ENCODE measurements at places on chromosomes 2 and 18.
A peak's percentile ranks its signal among the peaks of the same experiment; 100 is the strongest.

DNA sequence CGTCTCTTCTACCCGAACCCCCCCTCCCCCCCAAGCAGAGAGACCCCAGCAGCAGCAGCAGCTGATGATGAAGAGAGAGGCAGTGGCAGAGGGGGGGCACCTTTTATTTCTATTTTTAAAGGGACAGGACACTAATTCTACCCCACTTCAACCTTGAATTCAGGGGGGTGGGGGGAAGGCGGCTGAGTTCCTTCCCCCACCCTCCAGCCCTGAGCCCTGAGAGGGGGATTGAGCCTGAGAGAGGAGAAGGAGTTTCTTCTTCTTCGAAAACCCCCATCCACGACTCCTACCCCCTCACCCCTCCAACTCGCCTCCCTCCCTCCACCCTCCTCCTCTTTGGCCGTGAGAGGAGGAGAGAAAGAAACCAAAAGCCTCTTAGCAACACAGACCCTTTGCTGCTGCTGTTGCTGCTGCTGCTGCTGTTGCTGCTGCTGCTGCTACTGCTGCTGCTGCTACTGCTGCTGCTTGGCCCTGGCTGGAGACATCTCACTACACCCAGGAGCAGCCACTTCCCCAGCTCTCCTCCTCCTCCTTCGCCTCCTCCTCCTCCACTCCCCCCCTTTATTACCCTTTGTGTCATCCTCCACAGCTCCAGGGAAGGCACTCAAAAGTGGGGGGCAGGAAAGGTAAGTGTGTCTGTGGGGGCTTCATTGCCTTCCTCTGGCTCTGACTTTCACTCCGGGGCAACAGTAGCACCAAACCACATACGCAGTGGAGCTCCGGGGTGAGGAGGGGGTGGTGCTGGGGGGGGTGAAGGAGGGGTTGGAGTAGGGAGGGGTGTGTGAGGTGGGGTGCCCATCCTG lies at the start of gene MBD5:
Gene MBD5, plus strand, starts transcription at position 33 of the 803 bp plus-strand sequence.
- DNase-seq, result peak; percentile 50

DNA sequence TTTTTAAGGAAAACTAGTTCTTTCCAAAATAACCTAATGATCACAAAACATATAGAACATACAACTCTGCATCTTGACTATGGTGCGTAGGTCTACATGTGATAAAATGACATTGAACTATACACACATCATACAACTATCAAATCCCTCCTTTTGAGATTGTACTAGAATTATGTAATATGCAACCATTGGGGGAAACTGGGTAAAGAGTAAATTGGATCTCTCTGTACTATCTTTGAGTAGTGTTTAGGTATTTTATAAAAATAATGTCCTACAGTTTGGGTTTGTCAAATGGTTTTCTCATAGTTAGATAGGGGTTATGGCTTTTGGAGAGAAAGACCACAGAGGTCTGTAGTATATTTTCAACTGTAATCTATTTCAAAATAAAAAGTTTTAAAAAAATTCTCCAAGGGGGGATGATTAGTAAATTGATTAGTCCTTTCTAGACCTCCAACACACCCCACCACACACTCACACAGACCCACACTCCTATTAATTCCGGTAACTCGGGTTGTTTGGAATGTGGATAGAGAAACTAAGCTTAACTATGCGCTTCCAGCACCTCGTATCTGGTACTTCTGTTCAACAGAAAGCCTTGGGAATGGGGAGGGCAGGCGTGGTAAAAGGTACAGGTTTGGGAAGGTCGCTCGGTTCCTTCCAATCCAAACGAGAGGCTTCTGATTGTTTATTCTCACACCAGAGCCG lies 695 bp upstream of the BIRC6 start:
- DNase-seq, result no peak

DNA sequence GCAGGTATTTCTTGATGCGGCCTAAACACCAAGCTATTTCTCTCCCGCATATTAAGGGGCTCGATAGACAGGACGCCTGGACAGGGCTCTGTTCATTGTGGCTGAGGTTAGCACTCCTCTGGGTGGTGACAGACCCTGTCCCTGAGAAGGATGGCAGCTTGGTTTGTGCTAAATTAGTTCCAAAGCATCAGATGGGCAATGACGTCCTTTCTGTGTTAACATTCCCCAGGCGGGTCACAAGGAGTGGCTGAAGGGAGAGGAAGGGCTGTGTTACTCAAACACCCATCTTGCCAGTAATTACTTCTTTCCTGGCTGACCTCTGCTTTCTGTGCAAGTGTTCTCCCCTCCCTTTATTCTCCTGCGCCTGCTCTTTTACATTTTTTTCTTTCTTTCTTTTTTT lies 75.0 kb downstream of the TMEM247 start:
- no peak for DNase-seq

DNA sequence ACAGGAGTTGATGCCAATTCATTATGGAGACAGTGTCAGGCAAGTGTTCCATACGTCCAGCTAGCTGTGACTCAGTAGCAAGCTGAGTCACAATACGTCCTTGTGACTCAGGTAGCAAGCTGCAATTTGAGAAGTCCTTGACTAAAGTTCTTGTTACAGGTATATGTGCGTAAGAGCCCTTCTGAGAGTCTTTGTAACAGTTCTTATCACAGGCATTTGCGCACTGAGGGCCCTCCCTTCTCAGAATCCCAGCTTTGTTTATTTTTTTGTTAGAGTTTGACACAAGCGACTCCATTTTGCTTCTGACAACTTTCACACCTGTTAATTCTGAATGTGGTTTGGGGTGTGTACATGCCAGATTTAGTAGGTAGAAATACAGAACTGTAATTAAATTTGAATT lies 20.1 kb upstream of the ACMSD start:
- no peak for DNase-seq

DNA sequence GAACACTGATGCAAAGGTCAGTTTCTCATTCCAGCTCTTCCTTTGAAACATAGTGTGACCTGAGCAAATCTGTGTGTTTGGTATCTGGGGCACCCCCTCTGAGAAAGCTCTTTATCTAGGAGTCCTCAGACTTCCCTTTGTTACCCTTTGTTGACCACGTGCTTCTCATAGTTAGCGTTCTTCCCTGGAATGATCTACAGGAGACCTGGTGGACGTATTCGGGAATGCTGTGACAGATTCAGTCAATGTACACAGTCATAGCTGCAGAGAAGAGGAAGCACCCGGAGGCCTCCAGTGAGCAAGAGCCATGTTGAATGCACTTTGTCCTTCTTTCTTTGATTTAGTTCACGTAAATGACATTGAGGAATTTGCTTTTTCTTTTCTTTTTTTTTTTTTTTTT lies 10.7 kb upstream of the CHMP1B start:
- no peak for DNase-seq

GRCh38 chr2:85468704-85469349 lies 50.3 kb downstream of the SH2D6 start:
- no peak for DNase-seq

DNA sequence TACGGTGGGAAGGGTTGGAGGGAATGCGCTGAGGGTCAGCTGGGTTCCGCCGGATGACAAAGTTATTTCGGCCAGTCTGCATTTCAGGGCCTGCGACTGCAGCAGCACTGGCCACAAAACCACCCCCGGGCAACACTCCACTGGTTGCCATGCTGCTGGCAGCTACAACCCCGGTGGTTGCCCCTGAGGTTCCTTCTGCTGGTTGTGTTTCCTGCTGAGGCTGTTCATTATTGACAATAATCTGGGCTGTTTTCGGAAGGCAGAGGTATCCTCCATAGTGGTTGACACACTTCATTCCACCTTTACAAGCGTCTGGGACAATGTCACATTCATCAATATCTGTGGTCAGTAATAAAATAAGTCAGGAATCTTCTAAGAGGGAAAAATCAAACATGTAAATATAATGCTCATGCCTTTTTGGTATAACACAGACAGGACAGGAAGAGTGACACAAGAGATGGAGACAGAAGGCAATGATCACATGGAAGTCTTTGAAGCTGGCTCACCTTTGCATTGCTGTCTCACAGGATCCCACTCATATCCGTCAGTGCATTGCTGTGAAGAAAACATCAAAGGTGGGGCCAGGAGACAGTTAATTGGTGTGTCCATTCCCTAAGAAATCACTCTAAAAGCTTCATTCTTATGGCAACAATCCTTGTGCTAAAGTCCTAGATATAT lies 5.7 kb downstream of the EFEMP1 start:
- DNase-seq, result no peak

DNA sequence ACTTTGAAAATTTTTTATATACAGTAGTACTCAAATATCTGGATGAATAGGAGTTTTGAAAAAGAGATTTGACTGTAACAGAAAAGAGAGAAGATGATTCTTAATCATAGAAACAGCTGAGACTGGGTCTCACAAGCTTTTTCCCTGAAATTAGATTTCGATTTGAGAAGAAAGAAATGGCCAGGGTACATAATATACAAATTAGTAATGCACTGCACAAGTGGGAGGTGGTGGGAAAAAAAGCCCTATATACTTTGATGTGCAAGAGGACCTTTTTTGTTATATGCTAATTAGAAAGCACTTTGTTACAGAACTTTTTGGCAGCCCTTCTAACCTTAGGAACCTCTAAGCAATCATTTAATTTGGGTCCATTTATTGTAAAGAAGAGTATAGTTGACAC lies 62.9 kb downstream of the EML4 start:
- no peak for DNase-seq

DNA sequence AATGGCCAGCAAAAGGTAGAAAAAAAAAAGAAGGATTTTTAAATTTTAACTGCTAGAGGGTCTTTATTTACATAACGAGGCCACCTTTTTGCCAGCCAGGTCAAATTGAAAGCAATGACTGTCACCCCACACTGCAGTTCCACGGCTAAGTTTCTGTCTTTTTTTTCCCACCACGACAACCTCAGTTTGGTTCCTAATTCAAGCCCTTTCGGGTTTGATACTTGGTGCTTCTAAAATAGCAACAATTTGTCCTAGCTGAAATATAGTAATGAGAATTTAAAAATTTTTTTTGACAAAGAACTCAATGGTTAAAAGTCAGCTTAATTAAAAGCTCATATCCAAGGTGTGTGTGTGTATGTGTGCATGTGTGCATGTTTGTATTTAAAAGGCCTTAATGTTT lies 16.4 kb upstream of the NMS start:
- no peak for DNase-seq

DNA sequence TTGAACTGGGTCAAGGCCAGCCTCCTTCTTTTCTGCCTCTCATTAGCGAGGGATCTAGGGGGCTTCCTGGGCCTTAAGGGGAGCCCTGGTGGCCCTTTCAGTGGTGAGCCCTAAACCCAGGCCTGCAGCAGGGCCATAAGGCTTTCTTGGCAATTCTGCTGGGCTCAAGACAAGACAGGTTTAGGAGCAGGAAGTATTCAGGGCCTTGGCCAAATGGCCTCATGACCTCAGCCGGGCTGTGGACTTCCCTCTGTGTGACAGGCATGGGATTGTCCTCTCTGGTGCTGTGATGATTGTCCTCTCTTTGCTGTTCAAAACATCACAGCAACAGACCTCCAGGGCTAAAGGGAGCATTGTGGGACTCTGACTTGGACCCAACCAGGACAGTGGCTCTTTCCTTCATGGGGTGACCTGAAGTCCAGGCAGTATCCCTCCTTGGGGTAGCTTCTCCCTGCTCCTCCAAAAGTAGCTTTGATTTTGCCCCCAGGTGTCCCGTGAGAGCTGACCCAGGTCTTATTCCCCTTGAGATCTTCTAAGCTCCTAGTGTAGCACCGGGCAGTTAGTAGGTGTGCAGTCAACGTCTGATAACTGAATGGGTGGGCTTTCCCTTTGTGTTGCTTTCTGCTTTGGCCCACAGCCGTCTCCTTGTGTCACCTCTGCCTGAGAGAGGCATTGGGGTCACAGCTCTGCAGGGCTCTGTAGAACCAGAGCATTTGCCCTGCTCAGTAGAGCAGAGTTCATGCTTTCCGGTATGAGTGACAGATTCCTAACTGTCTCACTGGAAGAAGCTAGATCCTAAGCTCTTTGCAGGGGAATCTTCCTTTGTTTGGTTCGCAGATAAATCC lies 14.7 kb downstream of the FOSL2 start:
- DNase-seq, result no peak

DNA sequence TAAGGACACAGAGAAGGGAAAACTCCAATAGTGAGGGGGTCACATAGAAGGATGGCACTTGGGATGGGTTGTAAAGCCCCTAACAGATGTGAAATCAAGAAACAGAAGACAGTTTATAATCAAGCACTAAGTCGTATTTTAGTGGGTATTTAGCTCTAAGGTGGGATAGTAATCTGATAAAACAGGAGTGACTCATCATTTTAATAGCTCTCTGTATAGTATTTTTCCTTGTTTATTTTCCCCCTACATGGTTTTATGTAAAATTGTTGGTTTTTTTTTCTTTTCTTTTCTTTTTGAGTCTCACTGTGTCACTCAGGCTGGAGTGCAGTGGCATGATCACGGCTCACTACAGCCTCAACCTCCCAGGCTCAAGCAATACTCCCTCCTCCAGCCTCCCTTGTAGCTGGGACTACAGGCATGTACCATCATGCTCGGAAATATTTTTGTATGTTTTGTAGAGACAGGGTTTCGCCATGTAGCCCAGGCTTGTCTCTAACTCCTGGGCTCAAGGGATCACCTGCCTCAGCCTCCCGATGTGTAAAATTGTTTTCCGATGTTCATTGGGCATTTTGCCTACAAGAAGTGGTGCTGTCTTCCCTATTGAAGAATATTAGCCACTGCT lies 142.6 kb upstream of the SERPINE2 start:
- DNase-seq, result no peak

GRCh38 chr2:112821142-112821541 lies 15.4 kb downstream of the IL1B start:
- DNase-seq, result peak; percentile 63

DNA sequence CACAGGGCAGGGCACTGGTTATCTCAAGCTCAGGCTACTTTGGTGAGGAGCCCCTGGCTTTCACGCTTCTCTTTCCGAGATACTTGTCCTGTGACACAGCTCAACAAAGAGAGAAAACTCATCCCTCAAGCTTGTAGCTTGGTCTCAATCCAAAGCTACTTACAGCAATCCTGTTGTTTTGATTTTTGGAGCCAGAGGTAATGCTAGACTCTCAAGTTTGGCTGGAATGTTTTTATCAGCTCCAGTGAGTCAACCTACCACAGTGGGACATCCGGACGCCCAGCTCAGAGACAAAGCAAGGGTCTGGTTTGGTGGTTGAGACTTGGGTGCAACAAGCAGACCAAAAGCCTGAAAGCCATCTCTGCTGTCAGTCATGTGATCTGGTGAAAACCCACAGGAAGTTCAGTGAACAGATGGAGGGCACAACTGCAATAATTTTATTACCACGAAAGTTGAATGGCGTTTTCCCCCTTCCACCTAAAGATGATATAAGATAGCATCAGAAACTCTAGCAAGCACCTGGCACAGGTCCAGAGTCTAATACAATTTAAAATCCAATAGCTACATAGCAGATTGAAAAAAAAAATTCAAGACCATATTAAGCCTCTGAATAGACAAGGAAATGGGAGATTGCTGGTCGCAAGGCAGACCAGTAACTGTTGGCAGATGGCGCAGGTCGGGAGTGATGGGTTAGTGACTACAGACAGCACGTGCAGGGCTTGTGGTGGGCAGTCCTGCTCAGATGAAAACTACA lies 102.3 kb upstream of the SMAD7 start:
- DNase-seq, result no peak

GRCh38 chr2:231743376-231744116 lies 35.2 kb downstream of the PTMA start:
- no peak for DNase-seq
